ENCODE measurements at places on chromosomes 6 and 20.

- peak; percentile 45 for DNase-seq
Measured at GRCh38 chr6:19851241-19852089, 14.3 kb downstream of the ID4 start.

GRCh38 chr20:17229256-17229655 is 2.4 kb downstream of the PCSK2 start:
- no peak for DNase-seq

DNA sequence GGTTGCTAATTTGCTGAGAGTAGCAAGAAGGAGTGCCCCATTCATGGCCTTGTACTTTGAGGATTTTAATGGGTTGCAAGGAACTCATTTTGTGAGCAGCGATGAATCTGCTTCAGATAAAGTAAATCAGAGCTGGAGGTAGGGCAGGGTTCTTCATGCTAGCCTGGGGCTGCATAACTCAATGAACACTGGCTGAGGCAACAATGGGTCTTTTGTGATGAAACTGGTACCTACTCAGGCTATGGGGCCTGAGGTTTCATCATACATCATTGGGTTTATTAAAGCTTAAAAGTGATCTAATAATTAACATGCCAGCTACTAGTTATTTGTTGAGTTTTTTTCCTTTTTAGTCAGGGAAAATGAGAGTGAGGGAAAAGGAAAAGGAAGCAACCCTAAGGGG is 106.9 kb downstream of the FAM50B start:
- no peak for DNase-seq

GRCh38 chr6:45637611-45638257 is 260.0 kb upstream of the SUPT3H start:
- no peak for DNase-seq

- no peak for DNase-seq
Measured at GRCh38 chr6:169240125-169240524, 13.5 kb downstream of the THBS2 start.

DNA sequence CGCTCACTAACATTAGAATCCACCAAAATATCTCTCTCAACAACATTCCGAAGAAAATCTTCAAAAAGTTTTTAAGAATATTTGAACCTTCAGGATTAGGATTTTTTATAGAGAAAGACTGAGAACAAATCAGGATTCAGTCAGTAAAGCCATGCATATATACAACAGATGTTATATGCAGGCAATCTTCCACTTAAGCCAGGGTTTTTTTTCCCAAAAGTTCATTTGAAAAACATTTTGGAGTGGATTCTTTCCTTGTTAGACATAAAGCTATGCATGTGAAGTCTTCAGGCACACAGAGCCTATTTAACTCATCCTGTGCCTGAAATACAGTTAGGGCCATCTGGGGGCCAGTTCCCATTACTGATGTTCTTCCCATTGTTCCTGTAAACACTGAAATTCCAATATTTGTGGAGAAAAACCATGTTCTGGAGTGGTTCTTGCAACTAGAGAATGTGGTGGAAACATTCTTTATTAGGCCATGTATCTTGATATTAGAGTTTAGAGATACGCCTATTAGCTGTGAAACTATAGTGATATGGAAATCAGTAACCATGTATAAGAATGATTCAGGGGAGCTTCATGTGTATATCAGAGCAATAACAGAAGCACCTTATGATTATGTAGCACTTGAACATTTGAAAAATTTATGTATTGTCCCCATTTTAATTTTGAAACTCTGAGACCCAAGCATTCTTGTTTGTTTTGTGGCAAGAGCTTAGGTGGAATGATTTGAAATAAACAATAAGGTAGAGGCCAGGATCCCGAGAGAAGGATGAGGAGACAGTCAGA is 61.7 kb downstream of the PLEKHG1 start:
- no peak for DNase-seq

DNA sequence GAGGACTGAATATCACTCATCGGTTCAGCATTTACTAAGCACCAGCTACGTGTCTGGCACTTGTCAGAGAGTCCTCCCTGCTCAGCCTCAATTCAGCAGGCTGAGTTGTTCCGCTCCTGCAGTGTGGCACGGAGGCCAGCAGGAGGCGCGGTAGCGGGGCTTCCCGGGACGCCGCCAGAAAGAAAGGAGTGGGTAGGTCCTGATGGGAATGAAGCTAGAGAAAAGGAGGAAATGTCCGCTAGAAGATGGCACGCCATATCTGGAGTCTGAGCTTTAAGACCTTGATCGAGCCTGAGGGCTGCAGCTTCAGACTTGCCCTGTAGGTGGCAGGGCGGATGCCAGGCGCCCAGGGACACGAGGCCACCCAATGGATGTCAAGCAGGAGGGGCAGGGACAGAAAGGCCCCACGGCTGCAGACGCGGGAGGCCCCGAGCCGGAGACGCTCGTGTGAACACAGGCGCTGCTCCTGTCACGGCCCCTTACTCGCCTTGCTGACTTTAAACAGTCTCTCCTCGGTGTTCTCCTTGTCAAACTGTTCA is 18.7 kb downstream of the SERPINB6 start:
- no peak for DNase-seq

DNA sequence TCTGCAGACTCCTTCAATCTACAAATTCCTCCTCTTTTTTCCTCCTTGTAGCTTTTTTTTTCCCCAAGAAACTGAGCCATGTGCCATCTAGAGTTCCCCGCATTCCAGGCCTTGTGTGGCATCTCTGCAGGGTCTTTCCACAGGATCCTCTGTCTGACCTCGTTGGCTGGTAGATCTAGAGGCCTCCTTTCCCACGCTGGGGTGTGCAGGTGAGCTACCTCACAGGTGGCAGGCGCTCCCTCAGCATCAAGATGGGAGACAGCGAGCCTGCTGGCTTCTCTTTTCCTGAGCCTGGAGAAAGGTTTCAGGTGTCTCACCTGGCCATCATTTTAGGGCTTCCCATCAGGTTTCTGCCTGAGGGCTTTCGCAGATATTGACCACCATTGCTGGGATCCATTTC is 9.6 kb upstream of the NELFCD start:
- DNase-seq = no peak

- no peak for DNase-seq
Measured at GRCh38 chr6:157535340-157536222, 154.6 kb downstream of the ZDHHC14 start.

DNA sequence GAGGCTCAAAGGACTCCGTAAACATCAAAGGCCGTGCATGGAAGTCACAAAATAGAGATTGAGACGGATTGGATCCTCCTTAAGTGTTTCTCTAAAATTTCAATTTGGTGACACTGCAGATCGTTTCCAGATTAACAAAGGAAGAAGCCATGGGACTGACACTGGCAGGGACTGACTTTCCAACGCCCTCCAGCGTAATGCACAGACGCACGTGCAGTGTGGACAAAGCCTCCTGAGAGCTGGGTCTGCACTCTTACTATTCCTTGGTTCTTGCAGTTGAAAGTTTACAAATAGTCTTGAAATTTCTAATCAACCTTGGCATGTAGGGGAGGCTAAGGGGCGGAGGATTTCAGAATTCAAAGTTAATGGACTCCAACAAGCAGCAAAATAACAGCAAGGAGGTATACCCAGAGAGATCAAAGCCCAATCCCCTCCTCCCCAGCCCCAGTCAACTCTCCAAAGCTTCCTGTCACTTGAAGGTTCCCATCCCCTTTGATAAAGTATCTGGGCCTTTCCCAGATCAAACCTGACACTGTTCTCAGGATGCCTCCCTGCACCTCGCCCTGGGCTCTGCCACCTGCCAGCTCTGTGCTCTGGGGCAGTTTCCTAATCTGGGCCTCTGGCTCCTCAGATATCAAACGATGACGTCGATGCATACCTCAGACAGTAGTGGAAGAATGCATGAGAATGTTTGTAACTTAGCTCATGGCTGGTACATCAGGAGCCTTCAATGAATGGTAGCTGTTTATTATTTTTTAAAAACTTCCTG is 106.5 kb upstream of the TRAF3IP2 start:
- DNase-seq = no peak

DNA sequence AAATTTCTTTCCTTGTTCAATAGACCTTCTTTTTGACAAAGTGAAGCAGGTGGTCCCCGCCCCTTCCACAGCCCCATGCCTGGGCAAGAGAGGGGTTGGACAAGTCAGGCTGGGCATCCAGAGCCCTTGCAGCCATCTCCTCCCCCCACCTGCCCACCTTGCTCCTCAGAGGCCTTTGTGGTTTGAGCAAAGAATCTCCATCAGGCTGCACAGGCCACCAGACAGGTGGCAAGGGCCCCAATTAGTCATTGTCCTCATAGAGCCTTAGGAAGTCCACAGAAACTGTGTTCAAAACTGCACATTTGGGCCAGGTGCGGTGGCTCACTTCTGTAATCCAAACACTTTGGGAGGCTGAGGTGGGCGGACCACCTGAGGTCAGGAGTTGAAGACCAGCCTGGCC is 1.5 kb upstream of the MAPK13 start:
- no peak for DNase-seq

GRCh38 chr6:132461958-132462357 is 51.0 kb downstream of the STX7 start:
- no peak for DNase-seq

- DNase-seq = no peak
Measured at GRCh38 chr20:44208770-44209169, 1.8 kb downstream of the OSER1 start.

GRCh38 chr6:25735261-25735660 is 19.3 kb upstream of the SLC17A4 start:
- no peak for DNase-seq

GRCh38 chr20:22921595-22922421 is 113.3 kb upstream of the SSTR4 start:
- no peak for DNase-seq

- DNase-seq = no peak
Measured at GRCh38 chr20:56506103-56506502, 18.4 kb upstream of the FAM209A start.

DNA sequence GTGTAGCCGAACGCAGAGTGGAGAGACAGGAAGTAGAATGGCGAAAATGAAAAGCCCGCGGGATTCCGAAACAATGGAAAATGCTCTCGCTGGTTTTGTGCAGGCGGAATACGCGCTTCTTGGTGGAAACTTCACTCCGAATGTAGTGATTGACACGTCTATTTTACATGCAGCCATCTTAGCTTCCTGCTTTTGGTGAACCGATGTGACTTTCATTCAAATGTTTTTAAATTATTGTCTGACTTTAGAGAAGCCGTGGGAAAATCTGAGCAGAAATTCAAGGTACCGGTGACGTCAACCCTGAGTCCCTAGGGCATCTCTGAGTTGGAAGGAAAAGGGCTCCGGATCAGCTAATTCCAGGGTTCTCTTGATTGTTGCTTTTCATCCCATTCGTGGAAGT is 11.4 kb downstream of the GPX5 start:
- no peak for DNase-seq

- DNase-seq = no peak
Measured at GRCh38 chr6:137862419-137863090, 4.5 kb upstream of the TNFAIP3 start.

DNA sequence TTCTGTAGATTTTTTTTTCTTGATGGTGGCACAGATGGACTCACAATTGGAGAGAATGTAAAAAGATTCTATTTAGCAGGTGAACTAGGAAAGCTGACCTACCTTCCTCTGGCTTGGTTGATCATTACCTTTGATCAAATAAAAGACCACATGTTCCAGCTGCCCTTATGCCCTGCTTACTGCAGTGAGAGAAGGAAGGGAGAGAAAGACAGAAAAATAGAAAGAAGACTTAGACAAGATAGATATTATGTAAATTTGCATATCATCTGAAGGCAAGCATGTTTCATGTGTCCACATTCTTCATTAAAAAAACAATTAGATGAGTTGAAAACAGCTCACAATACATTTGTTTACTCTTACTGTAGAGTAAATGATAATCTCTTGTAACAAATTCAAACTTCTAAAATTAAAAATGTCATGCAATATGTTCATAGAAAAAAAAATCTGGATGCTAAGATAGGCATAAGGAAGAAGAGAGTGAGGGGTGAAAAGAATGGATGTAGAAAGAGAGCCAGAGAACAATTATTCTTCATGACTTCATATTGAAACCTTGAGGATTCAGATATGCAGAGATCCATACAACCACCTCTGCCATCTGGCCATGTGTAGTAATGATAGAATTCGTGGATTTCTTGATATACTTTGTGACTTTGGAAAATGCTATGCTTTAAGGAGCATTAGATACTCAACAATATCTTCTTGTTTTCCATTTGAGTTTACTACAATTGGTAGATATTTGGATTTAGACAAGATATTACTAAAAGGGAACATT is 71.7 kb downstream of the RFX6 start:
- no peak for DNase-seq

- peak; percentile 85 for DNase-seq
Measured at GRCh38 chr20:22511943-22512910, 72.1 kb downstream of the FOXA2 start.

GRCh38 chr6:6351511-6352025 is 31.1 kb upstream of the F13A1 start:
- no peak for DNase-seq

- DNase-seq = no peak
Measured at GRCh38 chr20:49400410-49400809, 82.1 kb downstream of the KCNB1 start.

DNA sequence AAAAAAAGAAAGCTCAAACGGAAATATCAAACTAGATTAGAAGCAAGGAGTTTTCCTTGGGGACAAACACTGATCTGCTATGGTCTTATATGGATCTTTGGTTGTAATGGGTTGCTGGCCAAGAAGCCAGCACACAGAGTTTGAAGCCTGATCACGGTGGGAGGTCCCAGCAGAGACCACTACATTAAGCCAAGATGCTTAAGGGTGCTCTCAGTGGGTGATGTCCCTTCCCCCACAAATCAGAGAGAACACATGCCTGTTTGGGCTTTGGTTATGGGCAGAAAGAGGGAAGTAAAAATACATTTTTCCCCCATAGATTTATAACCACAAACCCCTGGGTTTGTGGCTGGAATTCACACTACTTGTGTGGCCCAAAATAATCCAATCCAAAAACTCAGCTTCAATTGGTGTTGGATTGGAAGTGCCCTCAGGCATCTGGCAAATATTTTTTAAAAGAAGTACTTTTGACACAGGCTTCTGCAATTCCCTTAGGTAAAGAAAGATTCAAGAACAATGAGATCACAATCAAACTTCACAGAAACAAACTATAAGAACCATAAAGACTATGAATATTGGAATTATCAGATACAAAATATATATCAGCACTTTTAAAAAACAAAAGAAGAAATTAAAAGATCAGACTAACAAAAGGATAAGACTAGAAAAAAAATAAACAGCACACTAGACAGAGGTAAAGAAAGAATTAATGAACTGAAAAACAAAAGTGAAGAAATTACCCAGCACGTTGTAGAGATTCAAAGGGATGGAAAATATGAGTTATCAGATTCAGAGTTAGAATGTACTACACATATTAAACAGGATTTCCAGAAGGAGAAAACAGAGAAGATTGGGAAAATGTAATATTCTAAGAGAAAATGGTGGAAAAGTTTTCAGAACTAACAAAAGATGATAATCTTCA is 44.7 kb downstream of the ESF1 start:
- DNase-seq = no peak

- DNase-seq = no peak
Measured at GRCh38 chr6:10507715-10508114, 13.4 kb upstream of the GCNT2 start.

DNA sequence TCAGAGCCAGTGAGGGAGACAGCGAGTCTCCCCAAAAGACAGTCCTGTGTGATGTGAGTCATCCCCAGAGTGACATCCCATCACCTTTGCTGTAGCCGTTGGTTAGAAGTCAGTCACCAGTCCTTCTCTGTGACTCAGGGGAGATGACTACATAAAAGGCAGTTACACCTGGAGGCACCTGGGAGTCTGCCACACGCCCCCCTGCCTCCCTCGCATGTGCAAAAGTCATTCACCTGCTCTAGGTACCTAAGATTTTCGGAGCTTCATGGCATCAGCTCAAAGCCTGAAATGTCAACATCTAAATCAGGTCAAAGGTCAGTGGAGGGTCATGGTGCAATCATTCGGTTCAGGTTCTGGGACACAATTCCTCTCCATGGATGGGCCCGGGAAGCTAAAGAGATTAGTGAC is 50.3 kb downstream of the PRR18 start:
- no peak for DNase-seq

All from NCI-H1092 (cell line).